Activated T-cell treated with anti-CD3 and anti-CD28 coated beads, Interleukin-2, amount 50 U/mL, for 4 hours (primary cell): ENCODE measurements at places on chromosomes 5 and 9.

DNA sequence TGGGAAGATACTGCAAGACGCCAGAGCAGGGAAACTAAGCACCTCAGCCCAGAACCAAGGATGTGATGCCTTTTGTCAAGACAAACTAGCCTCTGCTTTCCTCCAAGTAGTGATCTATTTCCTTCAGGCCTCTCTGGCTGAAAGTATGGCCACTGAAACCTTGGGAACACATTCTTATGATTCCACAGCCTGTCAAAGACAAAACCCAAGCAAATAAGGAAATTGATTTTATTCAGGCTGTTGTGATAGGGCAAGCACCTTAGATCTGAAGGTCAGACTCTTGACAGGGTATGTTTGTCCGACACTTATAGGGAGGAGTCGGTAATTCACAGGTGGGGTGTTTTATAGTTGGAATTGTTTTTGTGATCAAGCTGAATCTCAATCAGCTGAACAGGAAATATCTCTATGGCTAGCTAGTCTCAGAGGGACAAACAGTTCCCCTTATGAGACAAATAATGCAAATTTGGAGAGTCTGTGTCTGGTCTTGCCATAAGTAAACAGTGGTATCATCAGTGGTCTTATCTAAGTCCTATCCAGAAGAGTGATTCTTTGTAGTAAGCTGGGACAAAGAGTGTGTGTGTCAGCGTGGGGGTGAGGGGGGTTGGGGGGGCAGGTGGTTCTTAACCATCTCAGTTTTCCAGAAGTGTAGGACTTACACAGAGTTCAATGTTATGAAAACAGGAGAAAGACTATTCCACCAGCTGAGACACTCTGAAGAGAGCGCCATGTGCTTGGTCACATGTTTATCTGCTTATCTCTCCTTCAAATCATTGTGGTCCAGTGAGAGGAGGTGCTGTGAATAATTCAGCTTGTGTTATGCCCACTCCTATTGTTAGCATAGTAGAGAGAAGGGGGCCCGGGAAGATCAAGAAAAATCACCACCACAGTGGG lies 6.7 kb upstream of the ZCCHC10 start:
- DNase-seq: no peak

DNA sequence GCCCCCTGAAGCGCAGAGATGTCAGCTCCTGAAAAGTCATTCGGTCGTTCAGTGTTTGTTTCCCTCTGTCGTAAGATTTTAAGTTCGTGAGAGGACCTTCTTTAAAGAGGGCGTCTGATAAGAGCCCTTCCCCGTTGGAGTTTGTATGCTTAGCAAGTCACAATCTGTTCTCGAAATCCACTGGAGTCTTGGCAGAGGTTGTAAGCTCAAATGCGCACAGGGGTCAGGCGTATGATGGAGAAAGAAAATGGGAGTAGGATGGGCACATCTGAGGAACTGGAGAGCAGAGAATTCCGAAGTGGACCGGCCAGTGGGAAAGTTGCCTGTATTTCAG lies 710 bp downstream of the HSD17B4 start:
- DNase-seq: no peak

DNA sequence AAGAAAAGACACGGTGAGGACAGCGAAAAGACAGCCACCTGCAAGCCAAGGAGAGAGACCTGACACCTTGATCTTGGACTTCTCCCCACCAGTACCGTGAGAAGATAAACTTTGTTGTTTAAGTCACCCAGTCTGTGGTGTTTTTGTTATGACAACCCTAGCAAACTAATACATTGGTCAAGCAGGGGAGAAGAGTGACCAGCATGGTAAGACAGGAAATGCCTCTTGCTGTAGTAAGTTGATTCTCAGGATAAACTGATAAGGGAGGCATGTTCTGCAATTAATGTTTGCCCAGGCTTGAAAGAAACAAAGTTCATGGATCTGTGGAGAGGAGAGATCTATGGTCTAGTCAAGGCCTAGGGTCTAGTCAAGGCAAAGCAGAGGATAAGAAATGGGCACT lies 801.2 kb downstream of the MAT2B start:
- DNase-seq: no peak

GRCh38 chr9:127027694-127028093 lies 94.7 kb downstream of the ANGPTL2 start:
- DNase-seq: no peak

DNA sequence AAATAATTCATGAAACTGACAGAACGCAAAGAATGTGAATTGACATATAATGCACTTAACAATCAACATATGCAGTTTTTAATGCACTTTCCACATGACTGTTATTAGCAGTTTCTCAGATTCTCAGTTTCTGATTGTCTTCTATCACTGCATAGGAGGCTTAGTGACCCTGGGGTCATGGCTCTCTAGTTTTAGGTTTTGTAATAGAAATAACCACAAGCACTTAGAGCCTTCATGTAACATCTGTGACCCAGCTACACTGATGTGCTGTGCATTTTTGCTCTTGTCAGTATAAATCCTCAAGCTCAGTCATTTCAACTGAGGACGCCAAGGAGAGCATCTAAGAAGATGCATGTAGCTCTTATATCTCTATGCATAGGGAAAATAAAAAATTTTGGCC lies 163.1 kb upstream of the IZUMO3 start:
- DNase-seq: no peak

GRCh38 chr5:73948720-73949119 lies 322.7 kb downstream of the ARHGEF28 start:
- no peak for DNase-seq

GRCh38 chr9:13651969-13652663 lies 372.6 kb upstream of the MPDZ start:
- DNase-seq: no peak

DNA sequence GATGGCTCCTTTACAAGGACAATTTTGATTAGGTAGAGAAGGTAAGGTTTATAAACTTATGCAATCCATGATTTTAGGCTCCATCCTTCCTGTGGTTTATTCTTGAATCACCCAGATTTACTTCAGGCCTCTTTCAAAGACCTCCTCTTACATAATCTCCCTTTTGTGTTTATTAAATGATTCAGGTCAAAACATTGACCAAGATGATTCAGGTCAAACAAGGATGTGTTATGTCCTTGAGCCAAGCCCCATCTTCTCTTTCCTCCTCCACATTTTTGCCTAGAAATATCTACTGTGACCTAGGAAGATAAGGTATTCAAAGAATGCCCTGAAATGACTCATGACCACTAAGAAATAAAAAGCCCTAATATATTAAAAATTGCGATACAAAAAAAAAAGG lies 31.8 kb upstream of the TLR4 start:
- DNase-seq: no peak

GRCh38 chr5:4087110-4087509 lies 491.5 kb downstream of the IRX1 start:
- DNase-seq: no peak

- DNase-seq: no peak
Measured at GRCh38 chr9:78210841-78211301, 25.0 kb upstream of the CEP78 start.

- no peak for DNase-seq
Measured at GRCh38 chr9:70046274-70047070, 2.8 kb downstream of the MAMDC2 start.

- DNase-seq: no peak
Measured at GRCh38 chr5:181167814-181168488, 20.6 kb downstream of the OR2V2 start.

DNA sequence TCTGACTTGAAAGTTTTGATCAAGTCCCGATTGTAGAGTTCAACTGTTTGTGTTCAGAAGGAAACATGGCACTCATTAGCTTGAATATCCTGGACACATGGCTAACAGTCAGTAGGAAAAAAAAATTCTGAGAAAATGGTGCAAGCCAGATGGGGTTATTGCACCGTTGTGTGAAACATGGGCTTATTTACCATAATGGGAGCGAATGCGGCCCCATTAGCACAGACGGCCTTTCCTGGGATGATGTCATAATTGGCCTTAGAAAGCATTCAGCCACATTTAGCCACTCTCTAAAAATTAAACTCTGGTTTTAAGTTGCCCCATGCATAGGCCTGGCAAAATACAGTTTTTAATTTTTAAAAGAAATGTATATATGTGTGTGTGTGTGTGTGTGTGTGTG lies 112.1 kb downstream of the IRX2 start:
- no peak for DNase-seq

GRCh38 chr9:37639109-37639762 lies 11.5 kb upstream of the FRMPD1 start:
- DNase-seq: no peak

DNA sequence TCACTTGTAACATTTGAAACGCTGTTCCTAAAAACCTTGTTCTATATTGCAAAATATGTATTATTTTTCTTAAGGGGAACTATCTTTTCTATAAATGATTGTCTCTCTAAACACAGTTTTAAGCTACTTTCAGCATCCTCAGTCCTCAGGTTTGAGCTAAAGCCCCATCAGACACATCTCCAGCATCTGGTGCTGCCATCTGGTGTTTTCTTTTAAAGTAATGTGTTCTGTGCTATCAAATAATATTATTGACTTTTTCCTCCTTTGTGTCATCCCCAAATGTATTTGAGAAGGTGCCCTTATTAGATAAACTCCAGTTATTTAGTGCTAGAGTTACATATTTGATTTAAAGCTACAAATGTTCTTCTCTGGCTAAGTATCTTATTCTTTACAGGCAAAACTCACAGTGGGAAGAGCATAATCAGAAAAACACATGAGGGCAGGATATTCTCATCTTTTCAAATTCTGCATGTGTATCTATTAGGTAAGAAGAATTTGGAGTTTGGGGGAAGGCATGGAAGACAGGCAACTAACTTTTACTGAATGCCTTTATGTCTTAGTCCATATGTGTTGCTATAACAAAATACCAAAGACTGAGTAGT lies 27.5 kb downstream of the ZNF474 start:
- DNase-seq: no peak

GRCh38 chr9:73176450-73176875 lies 24.8 kb downstream of the ANXA1 start:
- no peak for DNase-seq

GRCh38 chr9:86902586-86902985 lies 44.7 kb downstream of the GAS1 start:
- no peak for DNase-seq

DNA sequence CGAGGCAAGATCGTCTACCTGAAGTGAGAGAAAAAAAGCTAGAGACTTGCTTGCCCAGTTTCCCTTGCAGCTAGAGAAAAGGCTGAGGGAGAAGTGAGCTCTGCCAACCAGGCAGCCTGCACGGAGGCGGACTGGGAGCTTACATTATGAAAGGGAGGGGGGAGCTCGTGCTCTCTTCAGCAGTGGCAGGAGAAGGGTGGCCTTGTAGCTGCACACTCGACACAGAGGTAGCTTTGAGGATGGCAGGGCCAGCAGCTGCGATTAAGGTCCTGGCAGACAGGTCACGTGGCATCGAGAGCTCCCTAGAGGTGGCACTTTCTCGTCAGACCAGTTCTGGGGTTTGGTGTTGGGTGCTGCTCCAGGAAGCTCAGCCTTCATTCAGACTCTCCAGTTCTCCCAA lies 26.7 kb downstream of the APBA1 start:
- DNase-seq: no peak

DNA sequence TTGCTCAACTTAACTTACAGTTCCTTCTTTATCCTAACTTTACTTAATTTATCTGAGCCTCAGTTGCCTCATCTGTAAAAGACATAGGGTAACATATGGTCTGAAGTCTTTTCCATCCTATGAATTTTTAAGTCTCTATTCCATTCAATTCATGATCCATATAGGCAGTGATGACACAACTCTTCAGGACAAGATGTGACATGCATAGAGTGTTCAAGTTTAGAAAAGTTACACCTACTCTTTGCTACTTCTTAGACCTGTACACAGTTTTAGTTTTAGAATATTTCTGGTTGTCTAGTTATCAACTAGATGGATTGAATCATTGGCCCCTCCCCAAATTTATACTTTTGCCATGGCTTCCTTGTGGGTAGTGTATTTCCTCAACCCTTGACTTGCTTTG lies 50.7 kb upstream of the ELL2 start:
- no peak for DNase-seq

GRCh38 chr5:136805466-136805865 lies 440.1 kb upstream of the TRPC7 start:
- no peak for DNase-seq

- peak; percentile 65 for DNase-seq
Measured at GRCh38 chr5:67165526-67166459, 30.8 kb downstream of the CD180 start.

DNA sequence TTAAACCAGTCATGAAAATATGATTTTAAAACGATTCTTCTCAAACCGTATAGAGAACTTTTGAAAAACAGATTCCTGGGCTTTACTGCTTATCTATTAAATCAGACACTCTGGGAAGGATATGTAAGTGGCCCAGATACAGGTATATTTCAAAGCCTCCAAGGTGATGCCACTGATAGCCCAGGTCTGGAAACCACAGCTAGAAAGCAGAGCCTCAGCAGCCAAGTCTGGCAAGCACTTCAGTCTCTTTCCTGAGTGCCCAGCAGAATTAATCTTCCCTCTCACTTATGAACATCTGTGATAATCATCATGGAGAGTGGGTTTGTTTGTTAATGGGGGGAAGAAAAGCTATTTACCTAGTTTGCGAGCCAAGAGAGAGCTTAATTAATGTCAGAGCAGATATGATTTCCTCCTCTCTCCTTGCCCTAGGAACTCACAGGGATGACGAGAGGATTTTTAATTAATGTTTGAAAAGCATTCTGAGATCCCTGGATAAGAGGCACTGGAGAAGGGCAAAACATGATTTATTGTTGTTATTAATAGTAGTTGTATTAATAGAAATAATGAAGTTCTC lies 368.4 kb downstream of the TLE1 start:
- DNase-seq: no peak

- peak; percentile 12 for DNase-seq
Measured at GRCh38 chr5:131795879-131796792, 681 bp downstream of the FNIP1 start.

GRCh38 chr5:60701321-60701968 lies 1.5 kb upstream of the DEPDC1B start:
- no peak for DNase-seq

- no peak for DNase-seq
Measured at GRCh38 chr5:162209005-162209605, 141.5 kb downstream of the GABRG2 start.

- DNase-seq: no peak
Measured at GRCh38 chr9:133537257-133537656, 2.8 kb downstream of the ADAMTSL2 start.

DNA sequence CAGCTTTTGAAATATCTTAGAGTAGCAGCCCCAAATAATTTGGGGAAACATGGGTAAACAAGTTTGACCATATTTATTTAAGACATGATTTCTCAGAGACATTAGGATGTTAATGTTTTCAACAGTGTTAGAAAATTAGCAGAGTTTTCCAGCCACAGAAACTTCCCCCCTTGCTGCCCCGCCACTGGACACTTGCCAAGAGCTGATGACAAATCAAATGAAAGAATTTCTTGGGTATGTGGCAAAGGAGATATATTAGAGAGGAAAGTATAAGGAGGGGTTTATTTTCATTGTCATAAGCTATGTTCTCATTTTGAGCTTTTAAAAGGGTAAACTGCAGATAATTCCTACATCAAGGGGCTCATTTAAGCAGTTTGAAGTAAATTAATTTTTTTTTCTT lies 15.9 kb downstream of the GABRA1 start:
- no peak for DNase-seq

- DNase-seq: no peak
Measured at GRCh38 chr9:85427772-85428171, 314.0 kb downstream of the AGTPBP1 start.

GRCh38 chr5:10360686-10361085 lies 7.2 kb downstream of the MARCHF6 start:
- no peak for DNase-seq

GRCh38 chr9:81874931-81875330 lies 53.3 kb upstream of the SPATA31D4 start:
- no peak for DNase-seq

GRCh38 chr9:99916650-99917049 lies 10.2 kb downstream of the STX17 start:
- no peak for DNase-seq

- no peak for DNase-seq
Measured at GRCh38 chr5:129906177-129906887, 2.1 kb downstream of the CHSY3 start.
